ENCODE measurements at places on chromosomes 6 and 20.

DNA sequence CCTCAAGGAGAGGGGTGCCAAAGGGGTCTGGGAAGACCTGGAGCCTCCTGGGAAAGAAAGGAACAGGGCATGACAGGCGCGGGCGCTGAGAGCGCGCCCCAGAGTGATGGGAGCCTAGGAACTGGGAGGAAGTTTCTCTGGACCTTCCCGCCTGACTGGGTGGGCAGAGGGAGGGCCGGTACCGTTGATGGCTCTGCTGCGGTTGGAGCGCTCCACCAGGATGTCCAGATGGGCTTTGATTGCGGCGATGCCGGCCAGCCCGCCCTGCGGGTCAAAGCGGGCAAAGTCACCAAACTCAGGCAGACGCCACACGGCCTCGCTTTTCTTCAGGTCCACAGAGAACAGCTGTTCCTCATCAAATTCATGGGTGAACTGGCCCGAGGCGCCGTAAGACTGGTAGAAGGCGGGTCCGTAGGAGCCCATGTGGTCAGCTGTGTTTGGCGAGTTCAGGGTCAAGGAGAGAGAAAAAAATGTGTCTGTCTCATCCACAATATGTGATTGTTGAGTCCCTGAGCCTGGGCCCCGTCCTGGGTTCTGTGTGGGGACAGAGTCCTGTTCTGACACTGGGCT is 1.5 kb downstream of the HLA-DOA start:
- no peak for DNase-seq

GRCh38 chr20:1887321-1887720 is 7.9 kb upstream of the SIRPA start:
- DNase-seq = no peak

GRCh38 chr20:47278907-47279348 is 77.6 kb downstream of the ZMYND8 start:
- no peak for DNase-seq

DNA sequence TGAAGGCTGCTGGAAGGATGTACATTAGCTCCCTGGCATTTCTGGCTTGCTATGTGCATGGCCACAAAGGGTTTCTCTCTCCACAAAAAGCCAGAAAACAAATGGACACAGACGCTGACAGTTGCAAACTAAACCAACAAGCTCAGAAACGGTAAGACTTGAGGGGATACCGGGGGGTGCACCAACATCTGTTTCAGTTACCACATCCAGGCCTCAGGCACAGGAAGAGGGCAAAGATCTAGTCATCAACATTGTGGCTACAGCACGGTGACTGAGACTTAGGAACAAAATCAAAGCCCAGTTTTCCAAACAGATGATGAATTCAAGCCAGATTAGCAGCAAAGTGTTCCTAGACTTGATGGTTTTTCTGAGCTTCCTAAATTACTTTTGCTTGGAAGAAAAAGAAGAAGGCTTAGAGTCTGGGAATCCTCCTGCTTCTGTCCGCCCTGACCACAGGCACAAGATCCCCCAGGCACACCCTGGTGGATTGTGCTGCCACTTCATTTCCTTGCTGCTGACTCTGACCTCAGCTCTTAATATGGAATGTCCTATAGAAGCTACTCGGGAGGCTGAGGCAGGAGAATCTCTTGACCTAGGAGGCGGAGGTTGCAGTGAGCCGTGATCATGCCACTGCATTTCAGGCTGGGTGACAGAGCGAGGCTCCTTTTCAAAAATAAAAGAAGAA is 54.2 kb upstream of the ADGRF1 start:
- DNase-seq = no peak

- no peak for DNase-seq
Observed at GRCh38 chr6:165640806-165641205, 22.2 kb downstream of the PDE10A start.

DNA sequence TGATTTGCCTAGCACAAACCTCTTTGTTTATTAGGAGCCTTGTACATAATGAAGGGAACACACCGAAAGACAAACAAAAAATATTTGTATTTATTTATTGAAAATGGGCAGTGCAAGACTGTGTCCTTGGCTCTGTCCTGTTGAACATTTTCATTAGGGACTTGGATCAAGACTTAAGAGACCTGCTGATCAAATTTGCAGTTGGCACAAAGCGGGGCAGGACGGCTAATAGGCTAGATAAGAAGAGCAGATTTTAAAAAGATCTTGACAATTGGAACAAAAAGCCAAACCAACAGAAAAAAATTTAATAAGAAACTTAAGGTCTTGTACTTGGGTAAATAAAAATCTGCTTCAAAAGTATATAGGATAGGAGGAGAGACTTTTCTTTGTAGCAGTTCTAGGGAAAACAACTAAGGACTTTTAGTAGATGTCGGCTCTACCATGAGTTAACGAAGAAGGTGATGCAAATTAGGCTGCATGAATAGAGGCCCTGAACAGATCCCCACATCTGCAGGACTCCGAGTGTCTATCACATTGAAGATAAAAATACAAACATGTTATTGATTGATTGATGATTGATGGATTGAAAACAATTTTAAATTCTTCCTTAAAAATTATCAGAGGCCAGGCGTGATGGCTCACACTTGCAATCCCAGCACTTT is 124.1 kb upstream of the SPACA1 start:
- no peak for DNase-seq

DNA sequence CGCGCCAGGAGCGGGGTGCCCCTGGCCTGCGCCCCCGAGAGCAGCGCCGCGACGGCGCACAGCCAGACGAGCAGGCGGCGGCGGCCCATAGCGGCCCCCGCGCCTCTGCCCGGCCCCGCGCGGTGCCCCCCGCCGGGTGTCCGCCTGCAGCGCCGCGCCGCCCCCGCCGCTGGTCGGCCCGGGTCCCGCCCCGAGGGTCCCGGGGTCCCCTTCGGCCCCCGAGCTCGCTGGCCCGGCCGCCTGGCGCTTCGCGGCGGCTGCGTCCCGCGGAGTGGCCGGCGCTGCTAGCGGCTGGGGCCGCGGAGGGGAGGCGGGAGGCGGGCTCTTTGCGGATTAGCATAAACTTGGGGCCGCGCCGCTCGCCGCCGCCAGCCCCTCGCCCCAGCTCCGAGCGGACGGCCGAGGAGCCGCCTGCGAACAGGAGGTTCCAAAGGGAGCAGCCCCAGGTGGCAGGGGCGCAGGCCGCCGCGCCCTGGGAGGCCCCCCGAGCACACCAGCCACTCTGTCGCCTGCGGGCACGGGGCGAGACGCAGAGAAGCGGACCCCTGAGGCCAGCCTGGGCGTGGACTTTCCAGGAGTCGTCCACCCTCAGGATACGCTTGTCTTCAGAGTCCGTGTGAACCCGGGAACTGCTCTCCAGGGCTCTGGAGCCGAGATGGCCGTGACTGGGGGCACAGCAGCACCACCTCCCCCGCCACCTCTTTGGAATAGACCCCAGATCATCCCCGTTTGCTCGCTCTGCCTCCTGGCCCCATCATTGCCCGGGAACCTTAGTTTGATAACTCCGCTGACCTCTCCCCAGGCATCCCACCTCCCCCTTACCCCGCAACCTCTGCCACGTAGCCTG is at the start of gene EMILIN3:
TSS of gene EMILIN3 (minus strand) at position 273 of the 847 bp plus-strand sequence. CDS start at position 89, 184 bp downstream.
- DNase-seq = no peak

DNA sequence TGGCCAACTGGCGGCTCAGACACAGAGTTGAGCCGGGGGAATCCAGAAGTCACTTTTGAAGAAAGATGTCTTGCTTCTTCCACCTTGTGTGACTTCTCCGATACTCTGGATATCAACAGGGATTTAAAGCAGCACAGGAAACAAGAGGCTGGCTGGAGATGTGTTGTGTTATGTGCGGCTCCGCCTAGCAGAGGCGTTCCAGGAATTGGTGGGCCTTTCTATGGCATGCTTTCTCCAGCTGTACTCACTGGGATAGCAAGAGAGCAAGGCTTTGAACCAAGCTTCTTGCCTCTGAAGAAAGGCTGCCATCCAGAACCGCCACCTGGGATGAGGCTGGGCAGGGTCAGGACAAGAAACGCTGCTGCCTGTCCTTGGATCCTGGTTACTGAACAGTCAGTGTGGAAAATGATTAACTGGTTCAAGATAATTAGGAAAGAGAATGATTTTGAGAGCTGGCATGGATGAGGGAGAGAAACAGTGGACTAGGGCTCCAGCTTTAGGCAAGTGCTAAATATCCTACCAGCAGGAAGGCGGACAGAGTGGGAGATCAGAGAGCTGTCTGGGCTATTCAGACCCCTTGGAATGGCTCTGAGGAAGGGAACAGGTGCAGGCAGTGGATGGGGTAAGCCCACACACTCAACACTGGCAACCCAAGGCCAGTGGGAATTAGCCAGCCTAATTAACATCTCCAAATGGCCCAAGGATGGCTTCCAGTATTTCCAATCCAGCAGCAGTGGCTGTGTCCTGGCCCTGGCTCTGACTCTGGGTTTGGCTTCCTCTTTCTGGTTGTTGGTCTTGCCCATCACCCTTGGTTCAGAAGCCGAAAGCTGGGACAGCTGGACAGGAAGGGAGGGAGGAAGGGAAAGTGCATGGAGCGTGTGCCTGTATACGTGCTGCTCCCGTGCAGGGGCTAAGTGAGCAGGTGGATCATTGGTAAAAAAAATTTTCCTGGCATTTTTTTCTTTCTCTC is 31.9 kb downstream of the INSM1 start:
- DNase-seq = no peak

DNA sequence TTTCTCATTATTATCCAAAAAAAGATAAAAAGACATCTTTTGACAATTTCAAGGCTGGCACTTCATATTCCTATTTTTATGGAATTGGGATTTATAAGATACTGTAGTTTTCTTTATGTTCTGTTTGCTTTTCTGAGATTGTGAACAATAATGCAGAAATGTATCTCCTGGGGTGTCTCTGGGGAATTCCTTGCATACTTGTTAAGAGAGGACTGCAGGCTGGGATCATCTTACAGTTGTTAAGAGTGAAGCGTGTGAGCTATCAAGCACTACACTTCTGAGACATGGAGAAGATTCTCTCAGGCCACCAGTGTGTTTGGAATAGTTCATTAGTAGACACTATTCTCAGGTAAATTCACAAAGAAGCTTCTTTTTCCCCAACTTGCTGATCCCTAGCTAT is 963.3 kb upstream of the GJE1 start:
- DNase-seq = no peak

Data from cortex of kidney (tissue), 1 donor.